Cardiac ventricle fibroblast (primary cell): ENCODE measurements at places on chromosomes 7 and 10. TPM values are rescaled to one million over a fixed set of nuclear protein-coding genes. Genes with fewer than 3 reads are reported as not detected.

Gene CPA2
- total RNA-seq: not detected in 2 replicates

Gene TAS2R4
- total RNA-seq: 0.12 and 0.29 TPM in 2 replicates

Gene PIP4K2A
- total RNA-seq: 17.7 and 19.5 TPM in 2 replicates

Gene TWIST1
- total RNA-seq: 20.8 and 31.5 TPM in 2 replicates

Gene CALML5
- not detected in 2 replicates for total RNA-seq

Gene NUTM2A
- 0.06 TPM in 1 of 2 replicates, not detected in the other for total RNA-seq

Gene NRCAM
- 26.5 and 33.5 TPM in 2 replicates for total RNA-seq

Gene DENND2A
- 3.2 and 3.7 TPM in 2 replicates for total RNA-seq

Gene SLC18A3
- not detected in 2 replicates for total RNA-seq

Gene AS3MT
- 0.59 TPM in 1 of 2 replicates, not detected in the other for total RNA-seq

Gene FLNC
- total RNA-seq: 94.0 and 106 TPM in 2 replicates

Gene SORBS1
- 1.00 and 2.4 TPM in 2 replicates for total RNA-seq

Gene ADARB2
- not detected in 2 replicates for total RNA-seq

Gene SUPV3L1
- 12.6 and 14.6 TPM in 2 replicates for total RNA-seq

Gene LIPA
- 45.1 and 48.2 TPM in 2 replicates for total RNA-seq

Gene DYDC2
- total RNA-seq: not detected in 2 replicates

Gene NEUROG3
- not detected in 2 replicates for total RNA-seq

Gene MRPS16
- total RNA-seq: 26.1 and 31.6 TPM in 2 replicates

Gene CRYGN
- total RNA-seq: 0.10 TPM in 1 of 2 replicates, not detected in the other

Gene BAIAP2L1
- 1.6 and 4.4 TPM in 2 replicates for total RNA-seq

Gene NAPEPLD
- 11.2 and 12.5 TPM in 2 replicates for total RNA-seq

Gene HMX2
- total RNA-seq: not detected in 2 replicates

Gene CYP3A4
- total RNA-seq: not detected in 2 replicates

Gene BMPER
- 67.4 and 86.9 TPM in 2 replicates for total RNA-seq

Gene ADRB1
- total RNA-seq: 0.06 TPM in 1 of 2 replicates, not detected in the other

Gene NKX6-2
- not detected in 2 replicates for total RNA-seq

Gene PARD3
- total RNA-seq: 19.7 and 28.7 TPM in 2 replicates

Gene ACADSB
- total RNA-seq: 5.5 and 6.9 TPM in 2 replicates

Gene NDUFB2
- total RNA-seq: 354 and 371 TPM in 2 replicates

Gene FOXP2
- total RNA-seq: 2.7 and 2.8 TPM in 2 replicates

Gene CLCN1
- not detected in 2 replicates for total RNA-seq

Gene PCDH15
- total RNA-seq: not detected in 2 replicates

Gene CYP2E1
- total RNA-seq: 0.64 and 2.2 TPM in 2 replicates

Gene PANK1
- total RNA-seq: 6.1 and 10.4 TPM in 2 replicates
